ENCODE measurements at places on chromosomes 12 and 14.

GRCh38 chr14:51561141-51561540 lies 90.6 kb upstream of the FRMD6 start:
- DNase-seq: no peak

DNA sequence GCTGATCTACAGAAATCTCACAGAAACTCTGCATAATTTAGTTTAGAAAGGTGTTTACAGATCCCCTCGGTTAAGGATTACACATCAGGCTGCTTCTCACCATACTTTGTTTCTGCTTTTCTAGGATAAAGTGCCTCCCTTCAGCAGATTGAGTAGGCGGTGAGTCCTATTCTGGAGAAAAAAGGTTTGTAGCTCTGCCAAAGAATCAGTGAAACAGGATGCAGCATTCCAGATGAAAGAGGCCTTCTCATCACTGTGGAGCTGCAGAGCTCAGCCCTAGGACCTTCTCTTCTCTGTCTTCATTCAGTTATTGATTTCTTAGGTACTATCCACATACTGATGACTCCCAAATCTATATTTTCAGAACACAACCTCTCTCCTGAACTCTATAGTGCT lies 155.5 kb upstream of the KRR1 start:
- peak; percentile 83 for DNase-seq

- no peak for DNase-seq
Observed at GRCh38 chr12:131799828-131800593, 28.2 kb upstream of the MMP17 start.

GRCh38 chr12:24945039-24945438 lies 3.9 kb downstream of the BCAT1 start:
- DNase-seq: no peak

- no peak for DNase-seq
Observed at GRCh38 chr12:53651737-53652136, 24.1 kb downstream of the ATP5MC2 start.

DNA sequence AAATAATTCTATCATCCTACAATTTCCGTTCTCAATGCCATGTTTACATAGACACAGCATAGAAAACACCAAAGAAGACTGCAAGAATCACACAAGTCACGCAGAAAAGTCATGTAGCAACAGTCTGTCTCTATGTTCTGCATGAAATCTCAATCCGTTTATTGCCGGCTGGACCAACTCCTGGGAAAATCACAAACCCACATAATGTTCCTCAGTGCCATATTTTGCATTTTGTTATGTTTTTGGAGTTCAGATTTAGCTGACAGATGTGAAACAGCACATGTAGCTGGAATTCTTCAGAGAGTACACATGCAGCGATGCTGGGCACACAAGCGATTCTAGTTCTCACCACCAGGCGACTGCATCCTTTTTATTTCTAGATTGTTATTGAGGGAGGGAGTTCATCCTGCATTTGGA lies 193.1 kb downstream of the APAF1 start:
- peak; percentile 21 for DNase-seq

DNA sequence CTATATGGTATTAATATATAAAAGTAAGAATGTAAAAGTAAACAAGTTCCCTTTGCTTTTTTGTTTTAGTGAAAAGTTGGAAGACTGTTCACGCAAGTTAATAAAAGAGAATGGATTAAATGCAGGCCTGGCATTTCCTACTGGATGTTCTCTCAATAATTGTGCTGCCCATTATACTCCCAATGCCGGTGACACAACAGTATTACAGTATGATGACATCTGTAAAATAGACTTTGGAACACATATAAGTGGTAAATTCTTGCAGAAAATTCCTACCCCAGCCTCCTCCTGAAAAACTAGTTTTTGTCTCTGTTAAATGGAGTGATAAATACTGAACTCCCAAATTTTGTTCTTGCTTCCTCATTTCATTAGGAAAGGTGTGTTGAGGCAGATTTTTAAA lies 20.9 kb downstream of the METAP2 start:
- DNase-seq: no peak

DNA sequence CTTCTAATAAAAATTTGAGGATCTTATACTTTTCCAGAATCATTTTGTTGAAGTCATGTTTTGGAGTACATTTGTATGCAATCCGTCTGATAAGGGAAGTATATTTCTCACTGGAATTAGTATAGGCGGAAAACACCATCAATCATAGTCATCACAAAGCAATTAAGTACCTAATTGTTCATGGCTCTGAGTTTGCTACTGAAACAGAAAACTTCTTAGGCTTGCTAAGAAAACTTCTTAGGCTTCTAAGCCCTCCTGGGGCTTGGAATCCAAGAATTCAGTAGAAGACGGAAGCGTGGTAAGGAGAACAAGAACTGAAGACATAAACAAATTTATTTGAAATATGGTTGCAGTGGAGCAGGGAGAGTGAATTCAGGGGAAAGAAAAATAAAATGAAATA lies 636.3 kb downstream of the DIO2 start:
- no peak for DNase-seq

DNA sequence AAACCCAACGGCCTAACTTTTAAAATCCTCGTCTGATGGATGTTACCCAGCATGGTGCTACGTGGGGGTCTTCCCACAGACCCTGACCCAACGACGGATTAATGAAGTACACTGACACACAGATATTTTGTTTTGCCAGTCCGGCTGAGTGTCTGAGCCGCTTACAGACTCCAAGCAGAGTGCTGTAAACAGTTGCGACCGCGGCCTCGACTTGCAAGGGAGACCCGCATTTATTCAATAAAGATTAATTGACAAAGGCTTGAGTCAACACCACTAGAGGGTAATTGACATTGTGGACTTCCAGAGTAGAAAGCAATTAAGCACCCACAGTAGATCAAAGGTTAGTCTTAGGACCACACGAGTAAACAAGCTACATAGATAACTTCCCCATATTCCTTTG lies 1042.4 kb downstream of the AACS start:
- DNase-seq: no peak

- DNase-seq: no peak
Observed at GRCh38 chr14:38044710-38045109, 163.0 kb upstream of the SSTR1 start.

- peak; percentile 56 for DNase-seq
Observed at GRCh38 chr12:121894633-121895032, 6.0 kb downstream of the PSMD9 start.

DNA sequence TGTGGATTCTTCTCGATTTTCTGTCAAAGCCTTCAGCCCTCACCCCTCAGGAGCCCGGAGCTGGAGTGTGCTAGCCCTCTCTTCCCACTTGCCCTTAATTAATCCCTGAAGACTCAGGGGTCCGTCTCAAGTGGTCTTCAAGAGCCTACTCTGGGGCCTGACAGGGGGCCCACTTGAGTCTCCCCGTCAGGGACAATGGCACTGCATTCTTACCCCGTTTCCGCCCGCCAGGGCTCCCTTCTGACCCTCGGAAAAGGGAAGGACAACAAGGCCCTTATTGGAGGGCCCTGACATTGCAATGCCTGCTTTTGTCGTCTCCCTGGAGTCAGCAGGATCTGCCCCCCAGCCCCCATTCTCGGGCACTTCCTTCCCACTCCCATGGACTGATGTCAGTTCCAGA lies 34.4 kb downstream of the TBX3 start:
- DNase-seq: no peak

GRCh38 chr12:54221402-54221984 lies 32.7 kb upstream of the SMUG1 start:
- no peak for DNase-seq

DNA sequence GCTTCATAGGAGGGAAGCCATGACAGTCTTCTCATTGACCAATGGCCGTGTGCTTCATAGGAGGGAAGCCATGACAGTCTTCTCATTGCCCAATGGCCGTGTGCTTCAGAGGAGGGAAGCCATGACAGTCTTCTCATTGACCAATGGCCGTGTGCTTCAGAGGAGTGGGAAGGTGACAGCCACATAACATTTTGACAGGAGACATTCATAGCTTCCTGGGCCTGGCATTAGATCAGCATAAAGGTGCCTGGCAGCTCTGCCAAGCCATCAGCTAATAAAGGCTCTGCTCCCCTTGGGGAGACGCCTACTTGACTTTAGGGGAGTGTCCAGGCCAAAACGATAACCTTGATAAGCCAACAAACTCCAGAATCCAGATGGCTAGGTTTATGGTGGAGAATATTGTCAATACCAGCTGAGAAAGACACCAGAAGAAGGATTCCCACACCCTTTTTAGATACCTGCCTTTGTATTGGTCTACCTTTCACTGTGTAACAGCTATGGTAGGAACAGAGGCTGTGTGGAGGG lies 274.0 kb upstream of the FKBP4 start:
- no peak for DNase-seq

DNA sequence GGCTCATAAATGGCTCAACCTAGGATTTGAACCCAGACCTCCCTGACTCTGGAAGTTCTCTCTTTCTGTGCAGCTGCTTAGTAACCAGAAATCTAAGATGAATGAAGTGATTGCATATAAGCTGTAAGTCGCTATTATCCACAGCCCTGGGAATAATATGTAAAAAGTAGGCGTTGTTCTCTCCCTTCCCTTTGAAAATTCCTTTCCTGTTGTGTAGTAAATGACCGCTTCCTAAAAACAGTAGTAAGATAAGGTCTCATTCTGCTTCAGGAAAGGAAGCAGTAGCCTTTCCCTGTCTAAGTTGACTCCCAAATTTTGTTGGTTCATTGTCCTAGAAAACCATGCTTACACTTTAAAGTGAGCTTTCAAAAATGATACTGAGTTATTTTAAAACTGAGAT lies 418.3 kb downstream of the EGLN3 start:
- no peak for DNase-seq

- no peak for DNase-seq
Observed at GRCh38 chr14:23076785-23077408, 18.0 kb downstream of the ACIN1 start.

DNA sequence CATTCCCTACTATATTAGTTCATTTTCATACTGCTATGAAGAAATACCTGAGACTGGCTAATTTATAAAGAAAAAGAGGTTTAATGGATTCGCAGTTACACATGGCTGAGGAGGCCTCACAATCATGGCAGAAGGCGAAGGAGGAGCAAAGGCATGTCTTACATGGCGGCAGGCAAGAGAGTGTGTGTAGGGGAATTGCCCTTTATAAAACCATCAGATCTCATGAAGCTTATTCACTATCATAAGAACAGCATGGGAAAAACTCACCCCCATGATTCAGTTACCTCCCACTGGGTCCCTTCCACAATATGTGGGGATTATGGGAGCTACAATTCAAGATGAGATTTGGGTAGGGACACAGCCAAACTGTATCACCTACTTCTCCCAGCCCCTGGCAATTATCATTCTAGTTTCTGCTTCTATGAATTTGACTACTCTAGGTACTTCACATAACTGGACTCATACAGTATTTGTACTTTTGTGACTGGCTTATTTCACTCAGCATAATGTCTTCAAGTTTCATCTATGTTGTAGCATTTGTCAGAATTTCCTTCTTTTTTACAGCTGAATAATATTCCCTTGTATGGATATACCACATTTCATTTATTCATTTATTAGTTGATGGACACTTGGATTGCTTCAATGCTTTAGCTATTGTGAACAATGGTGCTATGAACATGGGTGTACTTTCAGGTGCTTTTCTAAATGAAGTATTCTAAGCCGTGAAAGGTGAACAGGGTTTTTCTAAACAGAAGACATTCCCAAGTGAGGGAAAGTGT lies 219.5 kb upstream of the NUDT4 start:
- DNase-seq: no peak

- no peak for DNase-seq
Observed at GRCh38 chr14:68797121-68797670, 4.3 kb upstream of the ZFP36L1 start.

DNA sequence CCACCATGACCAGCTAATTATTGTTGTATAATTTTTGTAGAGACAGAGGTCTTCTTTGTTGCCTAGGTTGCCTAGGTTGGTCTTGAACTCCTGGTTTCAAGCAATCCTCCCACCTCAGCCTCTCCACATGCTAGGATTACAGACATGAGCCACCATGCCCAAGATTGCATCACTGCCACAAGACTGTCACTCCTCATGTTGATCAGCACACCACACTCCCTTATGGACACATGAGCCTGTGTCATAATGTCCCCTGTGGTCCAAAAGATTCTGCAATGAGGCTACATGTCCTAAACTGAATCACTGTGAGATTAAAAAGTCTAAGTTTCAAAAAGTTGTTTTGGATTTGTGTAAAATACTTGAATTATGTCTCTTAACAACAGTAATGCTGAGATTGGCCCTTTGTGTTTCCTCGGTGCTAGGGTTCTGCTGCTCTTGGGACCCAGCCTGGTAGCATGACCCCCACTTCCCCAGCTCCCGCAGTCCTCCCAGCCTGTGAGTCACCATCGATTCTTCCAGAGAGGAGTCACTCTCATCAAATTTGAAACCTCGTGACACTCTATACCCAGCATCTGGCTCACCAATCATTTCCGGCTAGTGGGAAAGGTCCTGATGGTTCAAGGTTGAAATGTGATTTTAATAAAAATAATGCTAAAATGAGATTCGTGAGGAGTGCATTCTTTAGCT lies 890.9 kb downstream of the VRK1 start:
- DNase-seq: peak; percentile 75

DNA sequence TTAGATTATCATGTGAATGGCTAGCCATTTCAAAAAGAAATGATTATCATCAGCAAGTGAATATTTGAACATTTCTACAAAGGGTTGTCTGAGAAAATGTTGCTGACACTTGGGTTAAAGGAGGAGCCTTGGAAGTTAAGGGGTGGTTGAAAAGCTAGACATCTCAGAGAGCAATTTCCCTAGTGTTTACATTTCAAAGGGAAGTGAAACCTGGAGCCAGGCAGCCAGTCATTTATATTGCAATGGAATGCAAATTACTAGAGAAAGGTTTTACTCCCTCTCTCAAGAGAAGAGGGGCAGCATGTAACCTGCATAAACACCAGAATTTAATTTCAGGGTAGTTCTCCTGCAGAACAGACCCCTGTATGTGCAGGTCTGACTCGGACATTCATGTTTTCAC lies 279.0 kb downstream of the SLC16A7 start:
- DNase-seq: no peak

GRCh38 chr14:51002406-51002999 lies 58.2 kb upstream of the PYGL start:
- no peak for DNase-seq

- peak; percentile 24 for DNase-seq
Observed at GRCh38 chr14:105485739-105486162, 935 bp upstream of the CRIP1 start.

DNA sequence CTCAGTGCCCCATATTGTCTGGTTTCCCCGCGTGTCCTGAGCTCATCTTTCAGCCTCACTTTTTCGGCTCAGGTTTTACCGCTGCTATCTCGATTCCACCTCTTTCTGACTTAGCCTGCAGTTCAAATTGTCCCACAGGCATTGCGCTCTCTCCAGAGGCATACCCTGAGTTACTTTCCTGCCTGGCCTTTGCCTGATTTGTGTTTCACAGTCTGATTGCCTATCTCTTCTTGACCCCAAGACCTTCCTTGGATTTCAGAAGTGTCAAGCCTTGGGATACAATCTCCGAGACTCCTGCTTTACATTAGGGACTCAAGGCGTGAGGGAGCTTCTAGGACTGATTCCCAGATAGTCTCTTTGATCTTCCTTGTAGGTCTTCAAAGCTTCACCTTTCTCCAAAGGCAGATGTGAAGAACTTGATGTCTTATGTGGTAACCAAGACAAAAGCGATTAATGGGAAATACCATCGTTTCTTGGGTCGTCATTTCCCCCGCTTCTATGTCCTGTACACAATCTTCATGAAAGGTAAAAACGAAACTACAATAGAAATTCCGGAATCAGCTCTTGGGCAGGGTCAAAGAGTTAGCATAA lies 629 bp downstream of the LETMD1 start:
- DNase-seq: no peak
